Breast epithelium (tissue), 4 donors: ENCODE measurements at places on chromosomes 16 and 17. TPM values are rescaled to one million over a fixed set of nuclear protein-coding genes. Genes with fewer than 3 reads are reported as not detected.

Gene RAC3
- 23.0 TPM for total RNA-seq

Gene RBFOX1
- total RNA-seq: not detected

DNA sequence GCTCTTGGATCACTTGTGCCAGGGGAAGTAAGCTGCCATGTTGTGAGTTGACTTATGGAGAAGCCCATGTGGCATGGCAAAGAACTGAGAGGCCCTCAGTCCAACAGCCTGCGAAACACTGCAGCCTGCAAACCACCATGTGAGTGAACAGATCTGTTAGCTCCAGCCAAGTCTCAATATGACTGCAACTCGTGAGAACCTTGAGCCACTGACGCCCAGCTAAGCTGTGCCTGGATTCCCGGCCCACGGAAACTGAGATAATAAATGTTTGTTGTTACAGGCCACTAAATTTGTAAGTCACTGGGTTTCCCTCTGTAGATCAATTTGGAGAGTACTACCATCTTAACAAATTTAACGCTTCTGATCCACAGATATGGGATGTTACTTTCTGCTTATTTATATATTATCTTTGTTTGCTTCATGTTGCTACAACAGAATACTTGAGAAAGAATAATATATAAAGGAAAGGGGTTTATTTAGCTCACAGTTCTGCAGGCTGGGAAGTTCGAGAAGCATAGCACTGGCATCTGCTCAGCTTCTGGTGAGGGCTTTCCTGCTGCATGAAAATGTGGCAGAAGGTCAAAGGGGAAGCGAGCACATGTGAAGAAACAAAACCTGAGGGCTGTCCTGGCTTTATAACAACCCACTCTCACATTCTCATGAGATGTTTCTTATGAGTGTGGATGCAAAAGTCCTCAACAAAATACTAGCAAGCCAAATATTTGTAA lies 29.4 kb upstream of the ATP2A3 start:
- no peak overlapping the region for H3K4me3 ChIP-seq
- no peaks in the 10 kb centered on the region for H3K27me3 ChIP-seq
- H3K27ac ChIP-seq: no peak overlapping the region
- no peaks in the 10 kb centered on the region for H3K36me3 ChIP-seq

Gene IGFBP4
- total RNA-seq: 278 TPM

DNA sequence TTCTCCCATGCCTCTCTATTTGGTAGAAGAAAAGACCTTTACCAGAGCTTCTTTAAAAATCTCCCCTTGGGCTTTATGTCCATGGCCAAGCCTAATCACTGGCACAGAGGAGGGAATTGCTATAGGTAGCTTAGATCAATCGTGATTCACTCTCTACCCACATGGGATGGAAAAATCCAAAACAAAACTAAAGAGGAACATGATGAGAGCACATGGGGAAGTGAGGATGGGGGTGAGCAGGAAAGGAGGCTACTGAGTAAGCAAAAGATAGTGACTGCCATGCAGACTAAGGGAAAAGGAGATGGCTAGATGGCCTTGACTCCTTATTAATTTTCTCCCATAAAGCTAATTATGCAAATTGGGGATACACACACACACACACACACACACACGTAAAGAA lies 201.2 kb downstream of the HS3ST3A1 start:
- H3K4me3 ChIP-seq: no peak overlapping the region
- no peaks in the 10 kb centered on the region for H3K27me3 ChIP-seq
- no peaks in the 10 kb centered on the region for H3K4me1 ChIP-seq
- H3K27ac ChIP-seq: no peak overlapping the region

Gene KRT33B
- total RNA-seq: not detected

DNA sequence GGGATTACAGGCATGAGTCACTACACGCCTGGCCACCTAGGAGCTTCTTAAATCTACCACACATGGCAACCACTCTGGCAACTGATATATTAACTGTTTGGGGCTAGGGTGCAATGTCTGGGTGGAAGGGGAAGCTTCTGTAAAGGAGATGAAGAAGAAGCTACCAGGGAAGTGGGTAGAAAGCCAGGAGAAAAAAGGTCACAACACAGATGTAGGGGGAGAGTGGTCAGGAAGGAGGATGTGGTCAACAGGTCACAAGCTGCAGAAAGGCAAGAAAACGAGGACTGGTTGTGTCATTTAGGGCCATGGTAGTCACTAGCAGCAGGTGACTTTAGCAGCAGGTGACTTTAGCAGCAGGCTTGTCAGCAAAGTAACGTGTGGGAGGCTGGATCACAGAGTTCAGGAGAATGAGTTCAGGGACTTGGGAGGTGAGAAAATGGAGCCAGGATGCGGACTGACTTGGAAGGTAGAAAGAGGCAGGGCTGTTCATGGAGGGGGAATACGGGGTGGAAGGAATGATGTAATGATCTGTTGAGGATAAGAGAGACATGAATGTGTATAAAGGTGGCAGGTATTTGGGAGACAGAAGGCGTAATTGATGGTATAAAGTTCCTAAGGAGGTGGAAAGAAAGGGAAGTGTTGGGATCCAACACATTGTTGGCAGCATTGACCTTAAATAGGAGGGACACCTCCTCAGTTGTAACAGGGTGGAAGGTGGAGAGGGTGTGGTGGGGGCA lies 16.3 kb upstream of the WFIKKN2 start:
- no peaks in the 10 kb centered on the region for H3K27me3 ChIP-seq
- H3K4me3 ChIP-seq: no peak overlapping the region
- H3K27ac ChIP-seq: no peak overlapping the region
- no peak for DNase-seq
- H3K4me1 ChIP-seq: no peaks in the 10 kb centered on the region

Gene HSPB9
- total RNA-seq: not detected

DNA sequence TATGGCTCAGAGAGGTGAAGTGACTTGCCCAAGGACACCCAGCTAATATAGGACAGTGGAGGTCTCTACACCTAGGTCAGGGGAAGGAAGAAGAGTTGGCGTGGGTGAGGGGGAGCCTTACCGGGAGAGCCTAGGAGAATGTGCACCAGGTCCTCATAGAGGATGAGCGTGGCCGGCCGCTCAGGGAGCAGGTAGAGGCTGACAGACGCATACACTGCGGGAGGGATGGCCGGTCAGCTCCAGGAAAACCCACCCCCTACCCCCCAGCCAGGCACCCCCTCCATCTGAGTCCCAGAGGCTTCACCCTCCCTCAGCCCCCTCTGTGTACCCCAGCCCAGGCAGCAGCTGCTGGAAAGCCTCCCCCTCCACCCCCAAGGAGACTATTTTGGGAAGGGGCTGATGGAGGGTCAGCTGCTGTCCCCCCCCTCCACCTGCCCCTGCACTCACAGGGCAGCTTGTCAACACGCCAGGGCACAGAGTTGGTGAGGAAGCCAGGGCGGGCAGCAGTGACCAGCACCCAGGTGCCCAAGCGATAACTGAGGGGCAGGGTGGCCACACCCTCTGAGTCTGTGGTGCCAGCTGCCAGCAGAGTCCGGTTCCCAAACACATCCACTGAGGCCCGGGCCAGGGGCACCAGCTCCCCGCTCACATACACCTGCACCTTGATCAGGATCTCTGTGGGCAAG lies 4.1 kb downstream of the FAM171A2 start:
- no peaks in the 10 kb centered on the region for H3K36me3 ChIP-seq
- no peak for DNase-seq
- H3K4me3 ChIP-seq: no peak overlapping the region
- no peak overlapping the region for H3K27ac ChIP-seq

DNA sequence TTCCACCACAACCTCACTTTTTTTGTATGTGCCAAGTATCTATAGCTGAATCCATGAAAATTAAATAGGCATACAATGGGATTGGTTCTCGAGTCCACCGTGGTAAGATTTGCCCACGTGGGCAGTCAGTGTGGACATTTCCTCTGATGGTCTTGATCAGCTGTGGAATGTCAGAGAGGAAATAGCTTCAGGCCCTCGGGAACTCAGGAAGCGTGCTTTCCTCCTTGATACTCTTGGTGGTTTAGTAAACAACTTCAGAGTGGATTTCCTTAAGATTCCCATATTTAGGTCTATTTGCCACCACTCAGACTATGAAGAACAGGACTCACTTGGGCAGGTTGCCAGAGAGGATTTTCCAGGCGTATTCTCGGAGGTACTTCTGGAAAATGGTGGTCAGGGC lies 152.5 kb downstream of the VPS53 start:
- no peak overlapping the region for H3K4me3 ChIP-seq
- peak overlapping the region; percentile 21 for H3K27ac ChIP-seq
- DNase-seq: no peak
- no peaks in the 10 kb centered on the region for H3K4me1 ChIP-seq

Gene NKD1
- total RNA-seq: 1.3 TPM

DNA sequence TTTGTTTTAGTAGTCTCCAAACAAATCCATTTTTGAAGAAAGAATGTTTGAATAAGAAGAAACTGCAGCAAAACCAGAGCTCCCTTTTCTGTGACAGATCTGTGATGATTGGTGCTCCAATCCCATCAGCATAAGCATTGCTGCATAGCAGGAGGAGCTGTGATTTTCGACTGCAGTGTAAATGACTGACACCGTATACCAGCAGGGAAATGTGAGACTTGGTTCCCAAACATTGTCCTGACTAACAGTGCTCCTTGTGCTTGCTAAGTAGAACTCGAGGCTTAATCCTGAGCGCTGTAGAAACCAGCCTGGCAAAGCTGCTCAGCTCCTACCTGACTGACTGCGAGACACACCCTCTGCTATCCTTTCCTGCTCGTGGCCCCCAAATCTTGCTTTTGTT lies 57.2 kb downstream of the NUP93 start:
- H3K36me3 ChIP-seq: no peaks in the 10 kb centered on the region
- no peak for DNase-seq
- no peak overlapping the region for H3K27ac ChIP-seq
- H3K27me3 ChIP-seq: no peaks in the 10 kb centered on the region
- H3K4me1 ChIP-seq: no peaks in the 10 kb centered on the region

Gene ETV4
- 2.9 TPM for total RNA-seq

DNA sequence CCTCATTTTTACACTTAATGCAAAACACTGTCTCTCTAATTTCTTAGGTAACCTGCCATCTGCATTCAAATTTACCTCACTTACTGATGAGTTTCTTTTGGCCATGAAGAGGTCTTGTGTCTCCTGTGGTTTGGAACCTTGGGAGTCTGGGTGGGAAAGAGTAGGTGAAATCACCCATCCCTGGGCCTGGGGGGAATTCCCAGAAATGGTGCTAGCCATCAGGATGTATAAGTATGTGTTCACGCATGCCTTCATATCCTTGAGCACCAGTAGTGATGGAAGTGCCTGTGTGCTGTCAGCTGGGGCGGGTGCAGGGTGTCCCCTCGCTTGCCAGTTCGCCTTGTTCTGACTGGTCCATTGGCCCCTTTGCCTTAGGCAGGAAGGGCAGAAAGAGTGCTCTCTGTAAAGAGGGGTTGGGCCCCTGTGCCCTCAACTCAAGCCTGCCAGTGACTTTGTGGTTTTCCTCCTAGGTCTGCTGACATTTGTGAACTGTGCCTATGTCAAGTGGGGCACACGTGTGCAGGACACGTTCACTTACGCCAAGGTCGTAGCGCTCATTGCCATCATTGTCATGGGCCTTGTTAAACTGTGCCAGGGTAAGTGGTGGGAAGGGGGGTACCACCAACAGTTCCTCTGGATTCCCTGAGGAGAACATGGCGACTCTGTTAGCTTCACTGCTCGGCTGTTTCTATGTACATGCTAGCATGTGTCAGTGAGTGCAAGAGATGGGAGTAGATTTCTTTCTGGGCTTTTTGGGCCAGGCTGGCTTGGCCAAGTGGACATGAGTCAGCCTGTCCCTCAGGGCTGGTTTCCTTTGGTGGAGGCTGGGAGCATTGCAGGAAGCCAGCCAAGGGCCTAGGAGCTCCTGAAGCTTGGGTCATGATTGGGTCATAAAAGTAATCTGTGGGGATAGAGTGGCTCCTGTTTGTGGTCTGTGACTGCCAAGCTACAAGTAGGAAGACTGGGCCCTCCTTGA lies 23.2 kb downstream of the SLC7A6OS start:
- H3K36me3 ChIP-seq: no peaks in the 10 kb centered on the region
- no peaks in the 10 kb centered on the region for H3K4me1 ChIP-seq
- peak; percentile 40 for DNase-seq

Gene CHD9NB
- total RNA-seq: 1.3 TPM

GRCh38 chr16:84648595-84649510 lies 542 bp downstream of the KLHL36 start:
- peak overlapping the region; percentile 98 for H3K27ac ChIP-seq
- peak overlapping the region; percentile 70 for H3K4me3 ChIP-seq
- no peaks in the 10 kb centered on the region for H3K36me3 ChIP-seq
- H3K27me3 ChIP-seq: no peaks in the 10 kb centered on the region

DNA sequence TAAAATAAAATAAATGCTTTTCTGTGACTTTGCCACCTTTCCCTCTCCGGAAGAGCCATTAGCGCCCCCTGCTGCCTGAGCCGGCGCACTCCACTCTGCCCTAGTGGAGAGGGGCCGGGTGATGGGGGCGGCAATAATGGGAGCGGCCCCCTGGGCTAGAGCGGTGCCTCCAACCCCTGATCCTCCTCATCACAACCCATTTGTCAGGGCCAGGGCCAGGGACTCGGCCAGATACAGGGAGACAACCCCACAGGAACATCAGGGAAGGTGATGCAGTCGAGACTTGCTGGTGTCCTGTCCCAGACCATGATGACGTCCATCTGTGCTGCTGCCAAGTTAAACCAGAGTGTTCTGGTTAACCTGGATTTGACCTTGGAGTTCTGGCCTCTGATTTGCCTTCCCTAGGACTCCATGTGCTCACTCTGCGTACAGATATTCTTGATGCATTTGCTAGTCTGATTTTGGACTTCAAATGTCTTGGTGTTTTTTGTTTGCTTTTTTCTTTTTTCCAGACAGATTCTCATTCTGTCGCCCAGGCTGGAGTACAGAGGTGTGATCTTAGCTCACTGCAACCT lies 46.1 kb upstream of the BPTF start:
- no peak overlapping the region for H3K4me3 ChIP-seq
- H3K27me3 ChIP-seq: no peaks in the 10 kb centered on the region
- peak; percentile 24 for DNase-seq
- no peaks in the 10 kb centered on the region for H3K36me3 ChIP-seq

GRCh38 chr17:40005520-40005919 lies 9.7 kb upstream of the CSF3 start:
- H3K27me3 ChIP-seq: no peaks in the 10 kb centered on the region
- DNase-seq: no peak
- H3K36me3 ChIP-seq: no peaks in the 10 kb centered on the region
- H3K27ac ChIP-seq: no peak overlapping the region
- H3K4me1 ChIP-seq: no peaks in the 10 kb centered on the region

DNA sequence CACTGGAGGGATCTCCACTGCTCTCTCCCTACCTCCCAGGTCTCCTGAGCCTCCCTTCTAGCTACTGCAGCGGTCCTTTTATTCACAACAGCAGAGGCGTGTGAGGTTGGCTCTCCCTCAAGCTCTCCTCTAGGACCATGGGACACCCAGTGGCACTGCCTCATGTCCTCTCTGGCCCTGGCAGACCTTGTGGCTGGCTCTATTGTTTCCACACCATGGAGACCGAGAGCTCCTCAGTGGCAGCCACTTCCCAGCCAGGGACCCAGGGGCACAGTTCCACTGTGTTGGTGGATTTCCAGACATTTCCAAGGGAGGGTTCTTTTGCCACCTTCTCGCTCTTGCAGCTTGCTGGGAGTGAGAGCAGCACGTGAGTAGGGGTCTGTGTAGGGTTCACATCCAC lies 204.9 kb downstream of the AXIN2 start:
- H3K4me1 ChIP-seq: no peaks in the 10 kb centered on the region
- no peaks in the 10 kb centered on the region for H3K36me3 ChIP-seq
- no peaks in the 10 kb centered on the region for H3K27me3 ChIP-seq
- DNase-seq: no peak
- no peak overlapping the region for H3K27ac ChIP-seq
